Stimulated activated CD4-positive, alpha-beta T cell treated with anti-CD3 and anti-CD28 coated beads, Interleukin-12 subunit alpha, Interleukin-12 subunit beta, amount 100 ng/mL, for 4 hours (primary cell): ENCODE measurements at places on chromosomes 12 and 14.

- no peak for DNase-seq
These were observed 1186.8 kb upstream of the SEL1L start for GRCh38 chr14:82720431-82720830.

GRCh38 chr12:70646850-70647249 is 9.6 kb upstream of the PTPRB start:
- no peak for DNase-seq

- no peak for DNase-seq
These were observed 31.9 kb downstream of the FBXO34 start for GRCh38 chr14:55303125-55303499.

DNA sequence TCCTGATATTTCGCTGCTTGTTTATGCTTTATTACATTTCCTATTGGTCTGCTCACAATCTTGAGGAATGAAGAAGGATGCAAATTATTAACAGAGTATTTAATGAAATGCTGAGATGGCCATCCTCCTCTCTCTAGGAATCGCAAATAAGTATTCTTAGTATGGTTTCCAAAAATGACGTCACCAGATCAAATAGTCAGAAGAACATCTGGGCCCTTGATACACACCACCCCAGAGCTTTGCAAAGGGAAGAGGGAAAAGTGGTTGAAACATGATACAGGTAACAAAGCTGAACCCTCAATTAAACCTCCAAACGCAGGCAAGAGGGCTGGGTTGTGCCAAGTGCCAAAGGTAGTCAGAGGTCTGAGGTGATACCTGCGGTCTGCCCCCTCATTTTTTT is 107.3 kb downstream of the BCL11B start:
- no peak for DNase-seq

GRCh38 chr14:104898195-104898558 is 26.5 kb upstream of the PLD4 start:
- no peak for DNase-seq
